Retina (tissue), 1 donor: ENCODE measurements at places on chromosomes 11 and 22.

GRCh38 chr11:129637473-129637872 is 178.2 kb upstream of the TMEM45B start:
- DNase-seq: no peak

DNA sequence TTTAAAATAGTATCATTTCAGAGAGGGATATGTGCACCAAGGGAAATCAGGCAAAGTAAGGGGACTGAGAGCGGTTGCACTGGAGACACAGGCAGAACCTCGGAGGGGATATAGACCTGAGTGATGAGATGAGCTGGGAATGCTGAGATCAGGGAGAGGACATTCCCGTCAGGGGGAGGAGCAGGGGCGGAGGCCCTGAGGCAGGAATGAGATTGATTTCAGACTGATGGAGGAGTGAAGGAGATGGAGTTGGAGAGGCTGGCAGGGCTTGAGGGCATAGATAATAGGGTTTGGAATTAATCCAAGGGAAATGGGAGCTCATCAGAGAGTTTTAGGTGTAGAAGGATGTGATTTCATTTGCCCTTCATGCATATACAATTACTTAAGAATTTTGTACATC is 13.2 kb downstream of the CD6 start:
- DNase-seq: no peak

GRCh38 chr11:106288057-106288456 is 210.6 kb downstream of the AASDHPPT start:
- DNase-seq: no peak

GRCh38 chr22:17102297-17102667 is 17.5 kb downstream of the IL17RA start:
- DNase-seq: no peak

DNA sequence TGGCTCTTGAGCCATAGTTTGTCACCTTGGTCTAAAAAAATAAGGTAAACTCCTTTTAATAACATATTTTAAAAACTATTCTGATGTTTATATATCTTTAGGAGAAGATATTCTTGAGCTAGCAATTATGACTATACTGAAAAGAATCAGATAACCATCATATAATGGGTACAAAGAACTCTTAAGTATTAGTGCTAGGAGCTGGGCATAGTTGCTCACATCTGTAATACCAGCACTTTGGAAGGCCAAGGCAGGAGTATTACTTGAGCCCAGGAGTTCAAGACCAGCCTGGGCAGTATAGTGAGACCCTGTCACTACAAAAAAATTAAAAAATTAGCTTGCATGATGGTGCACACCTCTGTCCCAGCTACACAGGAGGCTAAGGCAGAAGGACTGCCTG is 54.0 kb upstream of the B3GNT6 start:
- DNase-seq: no peak

DNA sequence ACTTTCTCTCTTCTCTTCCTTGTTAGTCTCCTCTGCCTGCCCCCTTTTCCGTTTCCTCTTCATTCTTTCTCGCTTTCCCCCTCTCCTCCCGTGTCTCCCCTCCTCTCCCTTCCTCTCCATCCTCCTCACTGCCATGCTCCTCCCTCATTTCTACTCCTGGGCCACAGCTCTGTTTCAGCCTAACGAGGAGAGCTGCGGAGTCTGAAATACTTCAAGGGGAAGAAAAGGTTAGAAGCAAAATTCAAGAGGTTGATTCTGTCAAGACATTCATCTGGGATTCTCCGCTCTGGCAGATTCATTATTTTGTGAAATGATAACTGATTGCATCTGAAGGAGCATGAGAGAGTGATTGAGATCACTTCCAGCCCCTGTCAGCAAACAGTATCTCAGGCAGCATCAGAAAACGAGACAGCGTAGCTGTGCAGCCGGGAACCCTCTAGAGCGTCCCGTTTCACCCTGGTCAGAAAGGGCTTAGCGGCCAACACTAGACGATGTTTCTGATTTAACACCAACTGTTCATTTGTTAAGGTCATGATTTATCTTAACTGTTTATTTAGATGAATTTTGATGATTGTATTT is 279.3 kb upstream of the B3GAT1 start:
- DNase-seq: no peak

DNA sequence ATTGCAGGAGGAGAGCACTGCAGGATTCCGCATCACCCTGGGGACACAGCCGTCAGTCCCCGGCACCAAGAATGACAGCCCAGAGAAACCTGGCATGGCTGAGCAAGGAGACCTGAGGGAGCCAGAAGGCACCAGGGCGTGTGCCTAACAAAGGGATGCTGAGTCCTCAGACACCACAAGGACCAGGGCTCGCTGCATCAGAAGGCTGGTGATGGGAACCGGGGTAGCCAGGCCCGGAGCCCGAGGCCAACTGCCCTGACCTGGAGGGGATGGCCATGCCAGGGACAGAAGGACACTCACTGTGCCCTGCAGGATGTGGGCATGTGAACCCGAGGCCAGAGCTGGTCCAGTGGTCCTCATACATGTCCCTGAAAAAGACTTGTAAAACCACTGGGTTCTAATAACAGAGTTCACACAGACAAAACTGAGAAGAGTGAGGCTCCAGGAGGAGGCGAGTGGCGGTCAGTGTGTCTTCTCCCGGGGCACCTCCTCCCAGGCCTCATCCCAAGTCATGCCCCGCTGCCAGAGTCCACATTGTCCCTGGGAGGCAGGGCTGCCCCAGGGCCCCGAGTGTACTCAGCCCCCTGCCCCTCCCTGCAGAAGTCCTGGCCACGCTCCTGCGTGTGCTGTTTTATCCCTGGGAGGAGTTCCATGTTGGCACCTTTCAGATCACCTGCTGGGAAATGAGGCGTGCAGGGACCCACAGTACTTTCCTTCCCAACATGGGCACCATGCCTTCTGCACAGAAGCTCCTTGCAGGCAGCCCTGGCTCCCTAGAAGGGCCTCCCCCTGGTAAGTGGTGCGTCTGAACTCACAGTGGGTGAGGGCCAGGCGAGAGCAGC is 42.5 kb downstream of the TBX1 start:
- no peak for DNase-seq

DNA sequence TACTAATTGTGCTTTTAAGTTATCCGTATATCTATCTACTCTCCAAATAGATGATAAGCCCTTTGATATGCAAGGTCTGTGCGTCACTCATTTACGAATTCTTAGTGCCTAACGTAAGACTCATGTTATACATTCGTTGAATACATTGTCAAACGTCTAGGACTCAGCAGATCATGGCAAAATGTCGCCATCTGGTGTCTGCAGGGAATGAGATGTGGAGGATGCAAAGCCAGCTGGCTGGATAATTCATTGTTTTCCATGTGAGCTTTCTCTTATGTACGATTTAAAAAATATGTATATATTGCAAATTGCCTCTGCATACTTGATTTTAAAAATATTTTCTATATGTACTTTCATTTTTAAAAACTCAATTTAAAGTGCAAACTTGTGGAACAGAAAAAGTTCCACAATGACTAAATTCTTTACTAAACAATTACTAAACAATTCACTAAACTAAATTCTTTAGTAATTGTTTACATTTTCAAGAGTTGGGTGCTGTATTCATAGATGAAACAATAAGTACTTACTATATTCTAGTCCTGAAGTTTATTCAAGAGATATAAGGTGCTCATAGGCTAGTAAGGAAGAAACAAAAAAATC is 33.8 kb downstream of the ZNF202 start:
- peak; percentile 48 for DNase-seq

- DNase-seq: no peak
These were observed 25.1 kb upstream of the USP47 start for GRCh38 chr11:11816511-11817314.

GRCh38 chr11:69203381-69203780 is 47.6 kb downstream of the SMIM38 start:
- no peak for DNase-seq

GRCh38 chr11:113484223-113484622 is 9.0 kb upstream of the DRD2 start:
- no peak for DNase-seq

GRCh38 chr22:50625131-50625567 is 2.8 kb downstream of the ARSA start:
- DNase-seq: no peak

GRCh38 chr11:71992136-71992730 is 6.5 kb upstream of the IL18BP start:
- DNase-seq: no peak

DNA sequence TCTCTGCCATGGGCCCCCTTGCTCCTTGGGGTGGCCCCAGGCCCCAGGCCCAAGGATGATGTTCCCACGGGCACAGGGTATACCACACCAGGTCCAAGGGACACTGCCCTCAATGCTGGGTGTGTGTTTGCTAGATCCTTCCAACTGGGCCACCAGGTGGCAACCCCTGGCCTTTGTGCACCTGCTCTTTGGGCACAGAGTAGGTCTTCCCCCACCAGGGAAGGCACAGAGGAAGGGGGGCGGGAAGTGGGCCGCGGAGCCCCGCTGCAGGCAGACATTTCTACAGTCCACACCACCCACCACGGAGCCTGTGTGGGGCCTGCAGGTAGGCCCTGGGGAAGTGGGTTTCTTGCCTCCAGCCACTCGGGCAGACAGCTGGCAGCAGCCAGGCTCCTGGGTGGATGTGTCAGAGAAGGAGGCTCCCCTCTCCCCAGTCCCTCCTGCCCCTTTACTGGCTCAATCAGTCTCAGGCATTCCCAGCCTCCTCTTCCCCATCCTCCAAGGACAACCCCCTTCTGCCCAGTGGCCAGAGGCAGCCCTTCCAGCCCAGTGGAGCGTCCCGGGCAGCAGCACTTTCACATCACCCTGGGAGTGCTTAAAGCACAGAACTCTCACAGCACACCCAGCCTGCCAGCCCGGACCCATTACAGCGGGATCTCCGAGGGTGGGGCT is 21.6 kb downstream of the MAFF start:
- peak; percentile 42 for DNase-seq

- no peak for DNase-seq
These were observed 1.9 kb downstream of the GRK3 start for GRCh38 chr22:25566186-25566897.

GRCh38 chr22:42202669-42203068 is 67.8 kb downstream of the TCF20 start:
- DNase-seq: no peak

DNA sequence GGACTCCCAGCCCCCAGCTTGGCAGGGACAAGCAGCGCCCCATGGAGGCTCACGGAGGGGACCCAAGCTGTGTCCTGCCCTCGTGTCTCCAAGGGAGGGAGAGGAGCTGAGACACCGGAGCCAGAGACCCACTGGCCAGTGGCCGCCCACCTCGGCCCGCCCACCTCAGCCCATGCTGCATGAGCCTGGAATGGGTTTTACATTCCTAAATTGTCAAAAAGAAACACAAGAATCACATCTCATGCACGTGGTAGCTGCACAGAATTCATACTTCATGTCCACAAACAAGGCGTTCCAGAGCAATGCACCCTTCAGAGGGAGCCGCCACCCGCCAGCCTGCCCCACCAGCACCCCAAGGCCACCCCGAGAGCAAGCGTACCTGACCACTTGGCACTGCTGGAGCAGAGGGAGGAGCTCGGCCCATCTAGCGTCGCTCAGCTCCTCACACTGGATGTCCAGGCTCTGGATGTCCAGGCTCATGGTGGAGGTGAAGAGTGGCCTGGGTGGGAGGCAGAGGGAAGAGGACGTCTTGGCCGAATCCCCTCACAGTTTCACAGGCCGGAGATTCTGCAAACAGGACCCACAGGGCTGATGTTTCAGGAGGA is 5.3 kb downstream of the RNH1 start:
- DNase-seq: no peak

DNA sequence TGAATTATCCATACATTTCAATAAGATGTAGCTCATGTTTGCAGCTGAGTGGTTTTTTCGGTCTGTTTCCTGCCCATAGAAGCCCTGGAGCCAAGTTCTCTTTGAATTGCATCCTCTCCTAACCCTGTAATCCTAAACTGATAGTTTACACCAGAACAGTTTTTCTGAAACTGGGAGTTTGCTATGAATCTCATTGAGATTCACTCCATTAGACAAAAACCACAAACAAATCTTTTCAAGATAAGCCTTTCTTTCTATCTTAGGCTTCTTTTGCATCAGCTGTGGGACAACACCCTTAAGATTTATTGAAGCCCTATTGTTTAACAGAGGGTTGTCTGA is 324.8 kb downstream of the DYNC2H1 start:
- DNase-seq: no peak
